ENCODE measurements at places on chromosomes 11 and 22. TPM values are rescaled to one million over a fixed set of nuclear protein-coding genes. Genes with fewer than 3 reads are reported as not detected.

Gene RCOR2
- total RNA-seq = 8.8 TPM

Gene NXPE1
- not detected for total RNA-seq

Gene CBLIF
- total RNA-seq = not detected

Gene GDPD4
- 0.17 TPM for total RNA-seq
